ENCODE measurements at places on chromosomes 12 and 14.

- DNase-seq = no peak
Observed at GRCh38 chr12:31727192-31727591, 1.6 kb downstream of the AMN1 start.

- DNase-seq = no peak
Observed at GRCh38 chr14:53938136-53938837, 18.3 kb downstream of the BMP4 start.

DNA sequence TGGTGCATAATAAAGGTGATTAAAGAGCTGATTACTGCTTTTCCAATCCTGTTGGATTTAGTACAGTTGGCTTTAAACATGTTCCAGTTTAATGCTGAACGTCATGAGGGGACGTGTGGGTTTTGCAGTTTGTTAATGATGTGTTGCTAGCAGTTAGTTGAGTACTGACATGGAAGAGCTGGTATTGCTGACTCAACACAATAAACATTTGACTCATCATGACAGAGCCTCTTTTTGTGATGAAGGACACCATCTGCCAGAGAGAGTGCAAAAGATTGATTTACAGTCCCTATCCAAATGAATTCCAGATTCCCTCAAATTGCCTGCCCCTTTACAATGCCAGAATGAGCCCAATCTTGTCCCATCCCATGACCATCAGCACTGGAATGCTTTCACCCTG lies 346.2 kb upstream of the PRICKLE1 start:
- peak; percentile 25 for DNase-seq

GRCh38 chr14:75675265-75675960 lies 14.4 kb downstream of the TTLL5 start:
- DNase-seq = no peak

DNA sequence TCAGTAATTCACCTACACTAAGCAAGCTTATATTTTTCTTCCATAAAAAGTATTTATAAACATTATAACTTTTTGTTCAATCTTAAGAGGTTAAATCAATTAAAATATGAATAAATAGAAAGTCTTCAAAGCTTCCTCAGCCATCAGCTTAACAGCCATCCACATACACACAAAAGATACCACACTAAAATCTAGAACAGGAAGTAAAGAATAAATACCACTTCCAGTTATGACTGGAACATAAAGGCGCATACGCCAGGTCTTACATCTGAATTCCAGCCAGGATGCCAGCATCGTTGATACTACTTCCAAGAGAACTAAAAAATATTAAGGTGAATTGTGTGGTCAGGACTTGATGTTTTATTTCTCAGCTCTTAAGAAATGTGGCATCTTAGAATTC lies 17.0 kb downstream of the SIX1 start:
- DNase-seq = no peak

- no peak for DNase-seq
Observed at GRCh38 chr14:91175291-91176201, 61.7 kb downstream of the DGLUCY start.

- no peak for DNase-seq
Observed at GRCh38 chr12:109671502-109671901, 42.1 kb upstream of the FAM222A start.

GRCh38 chr12:66684222-66684621 lies 5.3 kb upstream of the GRIP1 start:
- DNase-seq = no peak

- no peak for DNase-seq
Observed at GRCh38 chr12:89880690-89881350, 172.2 kb upstream of the ATP2B1 start.

DNA sequence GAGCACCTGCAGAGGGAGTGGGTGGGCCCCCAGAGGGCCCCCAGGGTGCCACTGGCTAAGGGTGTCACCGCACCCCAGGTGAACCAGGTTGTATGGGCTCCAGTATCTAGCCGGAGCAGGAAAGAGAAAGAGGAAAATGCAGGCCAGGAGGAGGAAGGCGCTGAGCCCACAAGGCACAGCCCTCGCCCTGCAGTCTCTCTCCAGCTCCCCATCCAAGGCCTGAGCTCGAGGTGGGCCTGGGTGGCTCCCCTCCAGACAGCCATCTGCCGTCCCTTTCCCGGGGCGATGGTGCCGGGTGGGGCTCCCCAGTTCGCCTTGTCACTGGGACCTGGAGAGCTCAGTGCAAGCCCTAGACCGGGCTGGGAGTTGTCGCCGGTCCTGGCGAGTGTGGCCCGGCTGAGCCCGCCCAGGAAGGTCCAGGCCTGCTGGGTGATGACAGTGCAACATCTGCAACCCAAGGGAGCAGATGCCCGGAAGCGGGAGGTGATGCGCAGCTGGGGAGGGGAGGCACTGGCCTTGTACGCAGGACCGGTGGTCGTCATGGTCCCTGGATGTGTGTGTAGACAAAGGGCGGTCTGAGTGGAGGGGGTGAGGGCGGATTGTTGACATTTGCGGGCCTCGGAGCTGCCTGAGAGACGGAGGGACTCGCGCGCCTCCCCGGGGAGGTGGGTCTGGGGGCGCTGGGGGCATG lies 716 bp downstream of the TMEM179 start:
- DNase-seq = no peak

DNA sequence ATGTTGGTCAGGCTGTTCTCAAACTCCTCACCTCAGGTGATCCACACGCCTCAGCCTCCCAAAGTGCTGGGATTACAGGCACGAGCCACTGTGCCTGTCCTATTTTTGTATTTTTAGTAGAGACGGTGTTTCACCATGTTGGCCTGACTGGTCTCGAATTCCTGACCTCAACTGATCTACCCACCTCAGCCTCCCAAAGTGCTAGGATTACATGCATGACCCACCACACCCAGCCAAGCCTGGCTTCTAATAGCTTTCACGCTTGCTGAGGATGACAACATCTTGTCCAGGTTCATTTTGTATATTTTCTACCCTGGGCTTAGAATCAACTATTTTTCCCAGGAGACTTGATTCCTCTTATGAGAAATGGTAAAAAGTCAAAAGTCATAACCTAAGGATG lies 64.7 kb downstream of the WASHC3 start:
- no peak for DNase-seq

DNA sequence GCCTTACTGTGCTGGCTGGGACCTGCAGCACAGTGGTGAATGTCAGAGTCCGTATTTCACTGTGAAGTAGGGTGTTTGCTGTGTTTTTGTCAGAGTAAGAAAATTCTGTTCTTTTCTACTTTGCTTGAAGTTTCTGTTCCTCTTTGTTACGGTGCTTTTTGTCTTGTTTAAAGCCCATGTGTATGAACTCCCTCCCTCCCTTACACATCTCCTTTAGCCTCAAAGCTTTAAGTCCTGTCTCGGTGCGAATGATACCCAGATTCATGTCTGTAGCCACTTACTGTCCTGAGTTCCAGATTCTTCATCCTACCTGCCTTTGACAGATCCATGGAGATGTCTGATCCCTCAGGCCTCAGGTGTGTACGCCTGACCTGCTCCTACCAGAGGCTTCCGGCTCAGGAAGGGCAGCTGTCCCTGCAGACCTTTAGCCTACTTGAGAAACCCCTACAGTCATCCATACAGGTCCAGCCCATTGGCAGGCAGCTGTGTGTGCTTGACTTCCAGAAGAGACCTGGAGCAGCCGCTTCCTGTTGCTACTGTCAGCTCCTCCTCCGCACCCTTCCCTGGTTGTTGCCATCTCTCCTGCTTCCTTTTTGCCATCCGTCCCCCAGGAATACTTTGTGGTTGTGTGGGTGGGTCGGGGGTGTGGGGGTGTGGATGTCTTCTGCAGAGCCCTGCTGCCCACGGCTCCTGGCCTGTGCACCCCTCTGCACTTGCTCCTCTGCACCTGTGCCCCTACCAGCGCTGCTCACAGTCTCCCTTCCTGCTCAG lies 72.9 kb downstream of the DDX51 start:
- DNase-seq = no peak

Data from kidney glomerular epithelial cell (primary cell).